Liver (tissue), 10 donors: ENCODE measurements at places on chromosomes 12 and 14. TPM values are rescaled to one million over a fixed set of nuclear protein-coding genes. Genes with fewer than 3 reads are reported as not detected.

DNA sequence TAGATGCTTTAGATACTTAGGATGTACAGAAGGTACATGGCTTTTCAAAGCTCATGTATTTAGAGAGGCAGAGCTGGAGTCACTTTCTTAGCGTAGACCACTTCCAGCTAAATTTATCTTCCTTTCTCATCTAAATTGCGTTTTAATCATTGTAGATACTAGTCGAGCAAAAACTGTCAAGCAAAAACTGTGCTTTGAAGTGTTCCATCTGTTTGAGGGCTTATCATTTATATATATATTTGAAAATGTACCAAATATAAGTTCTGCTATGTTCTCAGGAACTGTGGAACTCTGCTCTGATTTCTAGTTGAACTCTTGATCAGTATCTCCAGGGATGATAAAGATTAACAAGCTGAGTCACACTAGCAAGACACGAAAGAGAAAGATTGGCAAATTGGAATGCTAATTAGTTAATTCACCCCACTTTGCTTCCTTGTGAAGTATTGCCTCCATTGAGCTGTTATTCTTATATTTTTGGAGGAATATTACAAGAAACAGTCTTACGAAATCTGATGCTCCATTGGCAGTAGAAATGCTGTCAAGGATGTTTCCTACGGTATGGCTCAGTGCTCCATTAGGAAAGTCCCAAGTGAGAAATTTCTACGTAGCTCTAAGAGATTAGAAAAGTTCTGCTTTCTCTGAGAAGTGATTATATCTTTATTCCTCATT is 310.7 kb downstream of the AEBP2 start:
- DNase-seq: no peak

- DNase-seq: no peak
Measured at GRCh38 chr14:69900603-69901002, 21.4 kb downstream of the SMOC1 start.

- peak; percentile 69 for DNase-seq
Measured at GRCh38 chr14:35336494-35337268, 44.5 kb downstream of the PSMA6 start.

GRCh38 chr12:82593143-82593542 is 93.6 kb upstream of the TMTC2 start:
- no peak for DNase-seq

DNA sequence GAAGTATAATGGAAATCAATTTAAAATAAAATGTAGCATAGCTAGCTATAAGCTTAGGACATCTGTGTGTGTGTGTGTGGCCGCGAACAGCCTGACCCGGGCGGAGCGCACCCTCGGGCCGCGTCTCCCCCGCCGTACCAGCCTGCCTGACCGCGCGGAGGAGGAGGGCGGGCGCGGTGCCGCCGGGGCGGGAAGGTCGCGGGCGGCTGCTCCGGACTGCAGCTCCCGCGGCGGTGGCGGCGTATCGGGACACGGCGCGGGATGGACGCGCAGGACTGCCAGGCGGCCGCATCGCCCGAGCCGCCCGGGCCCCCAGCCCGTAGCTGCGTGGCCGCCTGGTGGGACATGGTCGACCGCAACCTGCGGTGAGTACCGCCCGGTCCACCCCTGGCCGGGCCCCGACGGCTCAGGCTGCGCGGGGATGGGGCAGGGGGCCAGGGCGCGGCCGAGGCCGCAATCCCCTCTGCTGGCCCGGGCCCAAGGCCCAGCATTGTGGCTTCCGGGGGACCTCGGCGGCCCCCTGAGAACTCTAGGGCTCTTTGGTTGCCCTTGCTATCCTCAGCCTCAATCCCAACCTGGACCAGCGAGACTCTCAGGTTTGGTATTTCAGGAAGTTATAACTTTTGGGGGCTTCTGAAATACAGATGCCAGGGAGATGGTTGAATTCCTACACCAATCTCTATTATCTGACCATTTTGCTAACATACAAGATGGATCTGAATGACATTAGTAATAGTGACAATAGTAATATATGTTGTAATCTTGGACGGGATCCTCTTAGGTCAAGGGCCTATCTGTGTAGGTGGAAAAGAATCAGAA is at the start of gene ABHD12B:
Gene ABHD12B, plus strand, starts transcription at position 140 of the 819 bp plus-strand sequence. Its CDS starts 122 bp downstream, at position 262.
- DNase-seq: no peak

- no peak for DNase-seq
Measured at GRCh38 chr12:92257261-92257660, 111.6 kb upstream of the BTG1 start.

- DNase-seq: no peak
Measured at GRCh38 chr12:48279601-48280000, 71.1 kb downstream of the ZNF641 start.

DNA sequence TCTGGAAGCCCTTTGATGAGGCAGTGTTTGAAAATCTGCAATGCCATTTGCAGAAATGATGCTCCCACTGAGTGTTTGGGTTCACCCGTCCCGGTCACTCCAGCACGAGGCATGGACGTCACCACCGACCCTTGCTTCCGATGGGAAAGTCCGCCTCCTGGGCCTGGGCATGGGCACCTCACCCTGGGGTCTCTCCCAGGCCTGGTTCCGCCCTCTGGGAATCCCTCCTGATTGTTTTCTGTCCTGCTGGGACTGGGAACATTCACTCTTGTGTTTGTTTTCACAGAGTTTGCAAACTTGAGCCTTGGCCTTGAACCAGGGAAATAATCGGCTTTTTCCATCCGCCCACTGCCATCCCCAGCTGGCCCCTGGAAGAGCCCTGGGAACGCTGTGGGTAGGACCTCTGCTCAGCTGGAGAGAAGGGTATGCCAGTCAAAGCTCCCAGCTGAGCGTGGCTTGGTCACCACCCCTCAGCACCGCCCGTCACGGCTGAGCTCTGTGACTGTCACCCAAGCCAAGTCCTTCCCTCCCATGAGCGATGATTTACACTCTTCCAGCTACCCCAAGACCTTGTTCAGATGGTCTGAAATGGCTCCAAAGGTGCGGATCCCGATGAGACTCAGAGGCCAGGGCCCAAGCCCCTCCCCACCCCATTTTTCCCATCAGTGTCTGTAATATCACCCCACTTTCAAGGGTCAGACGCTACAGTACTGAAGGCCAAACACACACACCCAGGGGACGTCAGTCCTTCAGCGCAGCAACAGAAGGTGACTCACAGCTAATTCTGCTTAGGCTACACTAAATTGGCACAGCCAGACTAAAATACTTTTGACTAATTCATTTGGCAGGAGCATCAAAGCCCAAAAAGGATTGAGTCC is 34.1 kb upstream of the FZD10 start:
- no peak for DNase-seq

DNA sequence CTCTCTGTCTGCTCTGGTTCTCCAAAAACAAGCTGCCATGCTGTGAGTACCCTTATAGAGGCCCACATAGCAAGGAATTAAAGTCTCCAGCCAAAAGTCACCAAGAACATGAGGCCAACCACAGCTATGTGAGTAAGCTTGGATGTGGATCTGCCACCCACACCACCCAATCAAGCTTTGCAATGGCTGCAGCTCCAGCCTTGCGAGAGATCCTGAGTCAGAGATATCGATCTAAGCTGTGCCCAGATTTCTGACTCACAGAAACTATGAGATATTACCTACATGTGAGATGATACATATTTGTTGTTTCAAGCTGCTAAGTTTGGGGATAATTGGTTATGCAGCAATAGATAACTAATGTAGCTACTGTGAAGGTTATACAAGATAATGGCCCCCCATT is 15.5 kb upstream of the TMEM233 start:
- DNase-seq: no peak

DNA sequence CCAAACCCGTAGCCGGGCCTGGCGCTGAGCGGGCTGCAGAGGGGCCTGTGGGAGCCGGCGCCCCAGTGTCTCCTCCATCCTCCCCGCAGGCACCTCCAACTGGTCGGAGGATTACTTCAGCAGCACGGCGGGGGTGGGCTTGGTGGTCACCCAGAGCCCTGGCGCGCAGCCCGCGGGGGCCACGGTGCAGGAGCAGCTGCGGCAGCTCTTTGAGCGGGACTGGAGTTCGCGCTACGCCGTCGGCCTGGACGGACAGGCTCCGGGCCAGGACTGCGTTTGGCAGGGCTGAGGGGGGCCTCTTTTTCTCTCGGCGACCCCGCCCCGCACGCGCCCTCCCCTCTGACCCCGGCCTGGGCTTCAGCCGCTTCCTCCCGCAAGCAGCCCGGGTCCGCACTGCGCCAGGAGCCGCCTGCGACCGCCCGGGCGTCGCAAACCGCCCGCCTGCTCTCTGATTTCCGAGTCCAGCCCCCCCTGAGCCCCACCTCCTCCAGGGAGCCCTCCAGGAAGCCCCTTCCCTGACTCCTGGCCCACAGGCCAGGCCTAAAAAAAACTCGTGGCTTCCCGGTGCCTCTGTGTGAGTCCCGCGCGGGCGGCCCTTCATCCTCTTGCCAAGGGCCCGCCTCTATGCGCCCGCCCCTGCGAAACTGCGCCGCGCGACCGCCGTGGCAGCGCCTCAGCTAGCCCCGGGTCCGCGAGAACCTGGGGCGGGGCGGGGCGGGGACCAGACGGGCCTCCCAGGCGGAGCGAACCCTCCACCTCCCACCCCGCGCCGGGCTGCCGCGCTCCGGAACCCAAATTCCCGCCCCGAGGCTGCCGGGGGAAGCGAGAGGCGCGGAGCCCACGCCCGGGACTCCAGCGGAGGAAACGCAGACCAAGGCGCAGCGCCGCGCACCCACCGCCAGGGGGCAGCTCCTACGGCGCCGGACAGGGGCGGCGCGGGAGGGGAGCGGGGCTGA is 8.3 kb downstream of the PLD4 start:
- DNase-seq: peak; percentile 81

GRCh38 chr12:79706676-79707075 is 15.9 kb upstream of the PAWR start:
- no peak for DNase-seq

DNA sequence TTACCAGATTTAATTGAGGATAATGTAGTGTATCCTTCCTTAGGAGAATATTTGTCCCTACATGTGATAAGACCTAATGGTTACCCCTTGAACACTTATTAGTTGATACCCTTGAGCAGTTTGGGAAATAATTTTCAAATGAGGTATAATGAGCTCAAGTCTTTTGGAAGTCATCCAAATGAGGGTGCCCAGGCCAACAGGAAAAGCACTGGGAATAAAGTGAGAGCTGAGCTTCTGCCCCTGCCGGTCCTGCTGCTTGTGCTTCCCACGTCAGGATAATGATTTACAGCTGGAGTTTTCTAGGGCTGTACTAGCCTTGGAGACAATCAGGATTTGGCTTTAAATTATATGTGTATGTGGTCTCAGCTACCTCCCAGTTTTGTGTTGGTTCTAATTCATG is 178.8 kb upstream of the FRMD6 start:
- DNase-seq: no peak

DNA sequence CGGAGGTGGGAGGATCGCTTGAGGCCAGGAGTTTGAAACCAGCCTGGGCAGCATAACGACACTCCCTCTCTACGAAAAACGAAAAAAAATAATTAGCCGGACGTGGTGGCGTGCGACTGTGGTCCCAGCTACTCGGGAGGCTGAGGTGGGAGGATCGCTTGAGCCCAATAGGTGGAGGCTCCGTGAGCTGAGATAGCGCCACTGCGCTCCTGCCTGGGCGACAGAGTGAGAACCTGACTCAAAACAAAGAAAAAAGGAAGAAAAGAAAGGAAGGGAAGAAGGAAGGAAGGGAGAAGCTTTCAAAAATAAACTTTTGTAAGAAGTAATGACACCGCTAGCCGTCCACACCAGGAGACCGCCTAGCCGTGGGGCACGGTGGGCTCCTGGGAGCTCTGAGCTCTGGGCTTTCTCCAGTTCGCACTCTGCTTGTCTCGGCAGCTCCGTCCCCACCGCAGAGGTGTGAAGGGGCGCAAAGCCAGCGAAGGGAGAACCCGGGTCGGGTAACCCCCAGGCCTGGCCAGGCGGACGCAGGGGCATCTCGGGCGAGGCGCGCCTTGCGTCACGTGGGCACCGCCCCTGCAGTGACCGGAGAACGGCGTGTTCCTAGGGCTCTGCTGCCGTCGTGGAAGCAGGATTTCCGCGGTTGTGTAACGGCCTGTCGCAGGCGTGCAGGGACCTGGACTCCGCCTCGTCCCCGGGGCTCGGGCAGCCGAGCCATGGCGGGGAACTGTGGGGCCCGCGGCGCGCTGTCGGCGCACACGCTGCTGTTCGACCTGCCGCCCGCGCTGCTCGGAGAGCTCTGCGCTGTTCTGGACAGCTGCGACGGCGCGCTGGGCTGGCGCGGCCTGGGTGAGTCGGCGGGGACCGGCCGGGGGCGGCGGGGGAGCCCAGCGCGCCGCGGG is at the start of gene IRAK3:
Gene IRAK3, plus strand, starts transcription at position 631 of the 902 bp plus-strand sequence. Its CDS starts 86 bp downstream, at position 717.
- peak; percentile 65 for DNase-seq

DNA sequence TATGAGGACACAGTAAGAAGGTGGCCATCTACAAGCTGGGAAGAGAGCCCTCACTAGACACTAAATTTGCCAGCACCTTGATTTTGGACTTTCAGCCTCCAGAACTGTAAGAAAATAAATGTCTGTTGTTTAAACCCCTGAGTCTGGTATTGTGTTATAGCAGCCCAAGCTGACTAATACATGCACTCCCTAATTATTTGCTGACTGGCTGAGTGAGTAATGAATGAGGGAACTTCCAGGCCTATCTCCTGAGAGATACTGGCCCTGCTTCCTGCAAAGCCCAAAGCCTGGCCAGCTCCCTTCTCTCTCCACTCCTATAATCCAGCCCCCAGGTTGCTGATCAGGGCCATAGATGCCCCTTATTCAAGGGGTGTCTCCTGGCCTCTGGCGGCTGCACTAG is 120.0 kb upstream of the NOS1 start:
- DNase-seq: no peak

- DNase-seq: no peak
Measured at GRCh38 chr12:126212824-126213223, 1147.6 kb downstream of the AACS start.

- DNase-seq: no peak
Measured at GRCh38 chr14:71538938-71539649, 393.1 kb upstream of the RGS6 start.

DNA sequence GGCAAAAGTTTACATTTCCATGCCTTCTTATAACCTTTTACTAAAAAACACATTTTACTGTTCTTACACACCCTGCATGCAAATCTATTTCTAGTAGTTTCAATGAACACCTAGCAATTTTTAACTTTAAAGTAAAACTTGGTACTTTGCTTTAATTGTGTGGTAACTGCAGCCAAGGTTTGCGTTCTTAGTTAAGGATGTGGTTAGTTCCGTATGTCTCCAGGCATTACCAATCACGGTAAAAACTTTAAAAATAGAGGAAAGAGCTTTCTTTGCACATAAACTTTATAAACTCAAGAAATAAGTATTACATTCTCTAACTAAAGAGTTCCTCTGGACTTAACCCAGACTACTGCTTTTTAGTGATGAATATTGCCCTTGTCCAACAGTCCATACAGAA is 795.2 kb downstream of the SLC16A7 start:
- DNase-seq: no peak

- DNase-seq: no peak
Measured at GRCh38 chr12:131783915-131784541, 44.2 kb upstream of the MMP17 start.

Gene SMIM41
- total RNA-seq: not detected

Gene PLEKHG7
- 0.17 TPM for total RNA-seq

Gene CDCA3
- total RNA-seq: 0.25 TPM

Gene RPL10L
- total RNA-seq: not detected

Gene GDF3
- not detected for total RNA-seq

Gene ACOT4
- 12.9 TPM for total RNA-seq

Gene KRT78
- total RNA-seq: not detected

Gene VRTN
- total RNA-seq: not detected

Gene PRH2
- total RNA-seq: 0.42 TPM

Gene CLEC1A
- 0.09 TPM for total RNA-seq
